ENCODE measurements at places on chromosomes 2 and 18.

GRCh38 chr18:2590303-2590702 is 18.9 kb downstream of the NDC80 start:
- no peak for DNase-seq

DNA sequence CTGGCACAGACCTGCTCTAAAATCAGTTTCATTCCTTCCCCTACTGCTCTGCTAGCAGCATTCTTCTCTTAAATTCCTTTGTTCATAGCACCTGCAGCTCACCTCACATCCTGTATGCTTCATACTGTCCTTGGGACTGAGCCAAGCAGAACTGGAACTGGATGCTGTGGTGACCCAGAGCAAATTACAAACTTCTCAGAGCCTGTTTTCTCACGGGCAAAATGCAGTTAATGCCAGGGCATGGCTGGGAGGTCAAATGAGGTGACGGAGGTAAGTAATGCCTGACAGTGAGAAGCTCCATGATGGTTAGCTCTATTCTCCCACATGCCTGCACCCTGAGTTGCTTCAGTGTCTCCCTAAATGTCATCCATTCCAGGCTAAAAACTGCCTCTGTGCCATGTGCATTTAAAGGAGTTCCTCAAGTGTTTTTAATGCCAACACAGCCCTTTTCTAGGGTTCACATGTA is 29.7 kb downstream of the C2orf42 start:
- DNase-seq: no peak

GRCh38 chr18:79460481-79461300 is 65.0 kb downstream of the NFATC1 start:
- no peak for DNase-seq

DNA sequence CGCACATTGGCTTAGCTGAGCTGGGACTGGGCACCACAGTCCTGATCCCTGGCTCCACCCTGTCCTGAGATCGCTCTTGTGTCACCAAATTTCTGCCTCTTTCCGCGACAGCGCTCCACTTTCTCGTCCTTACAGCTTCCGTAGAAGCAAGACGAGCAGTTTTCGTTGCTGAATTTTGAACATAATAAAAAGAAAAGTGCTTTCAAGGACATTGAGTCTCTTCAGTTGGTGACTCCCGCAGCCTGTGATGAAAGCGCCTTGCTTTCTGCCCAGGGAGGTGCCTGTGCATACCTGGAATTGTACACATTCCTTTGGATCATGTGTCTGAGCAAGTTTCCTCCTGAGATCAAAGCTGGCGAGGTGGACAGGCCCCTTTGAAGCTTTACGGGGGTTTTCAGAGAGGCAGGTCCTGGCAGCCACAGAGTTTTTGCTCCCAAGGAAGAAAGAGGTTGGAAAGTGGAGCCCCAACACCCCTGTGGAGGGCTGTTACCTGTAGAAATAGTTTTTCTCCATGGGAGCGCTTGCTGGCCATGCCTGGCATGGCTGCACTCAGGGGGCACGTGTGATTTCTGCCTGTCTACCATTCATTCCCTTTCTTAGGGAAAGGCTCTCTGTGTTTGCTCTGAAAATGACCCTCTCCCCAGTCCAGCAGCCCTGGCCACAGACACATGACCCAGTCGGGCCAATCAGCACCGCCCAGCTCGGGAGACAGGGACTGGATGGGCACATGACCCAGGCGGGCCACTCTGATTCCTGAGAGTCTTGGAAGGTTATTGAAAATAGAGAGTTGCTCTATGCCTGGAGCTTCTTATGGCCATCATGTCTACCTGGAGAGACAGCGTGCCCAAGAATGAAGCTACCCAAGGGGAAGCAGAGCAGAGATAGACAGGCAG is 115.6 kb upstream of the OTOS start:
- no peak for DNase-seq

DNA sequence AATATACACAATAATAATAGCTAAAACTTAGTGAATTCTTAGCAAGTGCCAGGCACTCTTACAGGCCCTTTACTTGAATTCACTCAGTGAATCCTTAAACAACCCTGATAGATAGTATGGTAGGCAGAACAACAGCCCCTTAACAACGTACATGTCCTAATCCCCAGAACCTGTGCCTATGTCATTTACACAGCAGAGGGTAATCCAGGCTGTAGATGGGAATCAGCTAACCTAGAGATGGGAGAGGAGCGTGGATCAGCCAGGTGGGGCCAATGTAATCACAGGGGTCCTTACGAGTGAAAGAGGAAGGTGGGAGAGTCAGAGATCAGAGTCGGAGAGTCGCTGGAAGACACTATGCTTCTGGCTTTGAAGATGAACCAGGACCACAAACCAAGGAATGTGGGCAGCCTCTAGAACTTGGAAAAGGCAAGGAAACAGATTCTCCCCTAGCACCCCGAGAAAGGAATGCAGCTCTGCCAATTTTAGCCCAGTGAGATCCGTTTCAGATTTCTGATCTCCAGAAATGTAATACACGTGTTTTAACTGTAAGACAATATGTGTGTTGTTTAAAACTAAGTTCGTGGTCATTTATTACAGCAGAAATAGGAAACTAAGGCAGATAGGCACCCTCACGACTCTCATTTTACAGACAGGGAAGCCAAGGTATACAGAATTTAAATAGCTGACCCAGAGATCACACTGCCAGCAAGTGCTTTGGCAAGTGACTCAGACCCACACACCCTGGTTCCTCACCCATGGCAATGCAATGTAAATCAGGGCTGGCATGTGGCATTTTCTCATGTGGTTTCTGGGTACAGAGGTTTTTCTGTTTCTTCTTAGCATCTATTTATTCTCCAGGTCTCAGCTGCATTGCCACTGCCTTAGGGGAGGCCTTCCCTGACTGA is 68.9 kb downstream of the DOCK10 start:
- no peak for DNase-seq

DNA sequence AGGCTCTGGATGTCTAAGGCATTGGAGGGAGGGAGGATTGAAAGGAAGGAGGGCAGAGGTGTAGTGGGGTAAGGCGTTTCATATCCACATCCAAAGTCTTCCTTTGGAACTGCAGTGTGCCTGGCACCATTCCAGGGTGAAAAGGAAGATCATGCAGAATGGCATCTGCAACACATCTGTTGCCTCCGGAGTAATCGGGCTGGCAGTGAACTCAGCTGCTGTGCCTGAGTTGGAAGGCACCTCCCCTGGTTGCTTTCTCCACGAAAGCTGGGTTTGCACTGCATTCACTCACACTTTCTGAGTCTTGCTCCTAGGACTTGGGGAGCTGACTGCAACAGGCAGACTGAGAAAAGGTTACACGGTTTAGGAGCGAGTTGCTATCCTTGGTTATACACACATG is 30.3 kb upstream of the SEC11C start:
- no peak for DNase-seq

DNA sequence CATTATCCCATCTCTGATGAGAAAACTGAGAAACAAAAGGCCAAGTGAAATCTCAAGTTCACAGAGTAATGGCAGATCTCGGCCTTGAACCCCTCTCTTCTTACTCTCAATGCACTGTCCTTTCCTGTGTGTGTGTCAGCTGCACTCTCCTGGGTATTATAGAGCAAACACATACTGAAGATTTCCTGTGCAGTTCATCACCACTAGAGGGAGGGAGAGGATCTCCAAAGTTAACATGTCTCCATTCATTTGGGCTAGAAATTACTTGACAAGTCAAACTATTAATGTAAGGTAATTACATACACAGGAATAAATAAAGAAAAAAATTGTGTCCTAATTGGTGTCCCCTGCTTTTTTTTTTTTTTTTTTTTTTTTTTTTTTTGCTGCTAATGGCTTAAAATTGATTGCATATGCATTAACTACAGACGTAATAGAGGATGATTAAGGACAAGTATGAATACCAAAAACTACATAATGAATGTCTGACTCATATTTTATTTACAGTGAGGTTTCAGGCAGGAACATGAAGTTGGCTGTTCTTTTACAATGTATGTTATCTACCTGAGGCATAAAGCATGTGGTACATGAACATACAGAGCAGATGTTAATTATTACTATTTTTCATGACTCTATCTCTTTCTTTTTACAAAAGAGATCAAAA is 269.2 kb downstream of the NYAP2 start:
- no peak for DNase-seq

DNA sequence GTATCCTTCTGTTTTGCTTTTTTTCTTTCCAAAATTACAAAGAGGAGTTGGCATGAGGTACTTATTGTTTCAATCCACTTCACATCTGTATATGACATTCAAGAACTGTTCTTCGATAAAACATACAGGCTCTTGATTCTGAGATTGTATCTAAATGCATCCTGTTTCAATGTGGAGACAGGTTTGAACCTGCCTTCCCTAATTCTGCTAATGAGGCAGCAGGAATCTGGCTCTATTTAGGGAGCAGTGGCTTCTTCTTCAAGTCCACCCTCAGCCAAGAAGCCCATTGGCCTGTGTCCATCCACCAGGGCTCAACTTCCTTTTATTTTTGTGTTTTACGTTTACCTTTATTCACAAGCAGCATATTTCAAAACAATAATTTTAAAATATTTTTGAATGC is 84.8 kb upstream of the PIK3C3 start:
- no peak for DNase-seq

DNA sequence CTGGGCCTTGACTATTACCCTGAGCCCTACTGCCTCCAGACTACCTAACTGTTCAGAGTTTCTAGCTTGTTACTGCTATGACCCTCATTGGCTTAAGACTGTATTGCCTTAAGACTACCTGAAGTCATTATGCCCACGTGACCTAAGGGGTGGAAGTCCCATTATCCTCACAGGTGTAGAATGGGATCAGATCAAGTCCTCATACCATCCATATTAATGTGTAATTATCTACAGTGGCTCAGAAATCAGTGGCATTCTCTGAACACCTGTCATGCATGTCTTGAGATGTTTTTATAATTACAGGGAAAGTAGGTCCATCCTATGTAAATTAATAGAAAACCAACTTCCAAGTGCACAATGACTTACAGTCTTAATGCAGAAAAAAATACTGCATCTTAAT is 124.0 kb upstream of the CDC42EP3 start:
- no peak for DNase-seq

DNA sequence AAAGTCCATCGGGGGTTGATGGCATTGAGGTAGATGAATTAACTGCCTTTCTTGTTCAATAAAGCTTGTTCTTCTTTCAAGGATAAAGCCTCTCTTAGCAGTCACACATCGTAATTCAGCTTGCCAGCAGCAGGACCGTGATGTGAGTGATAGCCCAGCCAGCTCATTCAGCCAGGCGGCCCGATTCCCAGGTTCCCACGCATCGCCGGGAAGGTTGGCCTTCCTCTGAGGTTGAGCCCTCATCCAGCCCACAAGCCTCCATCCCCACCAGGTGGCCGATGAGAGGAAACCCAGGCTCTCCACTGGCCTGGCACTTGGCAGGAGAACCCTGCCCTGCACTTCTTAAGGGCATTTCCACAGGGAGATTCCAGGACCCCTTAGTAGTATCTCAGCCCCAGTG is 4.7 kb downstream of the AGAP1 start:
- no peak for DNase-seq

DNA sequence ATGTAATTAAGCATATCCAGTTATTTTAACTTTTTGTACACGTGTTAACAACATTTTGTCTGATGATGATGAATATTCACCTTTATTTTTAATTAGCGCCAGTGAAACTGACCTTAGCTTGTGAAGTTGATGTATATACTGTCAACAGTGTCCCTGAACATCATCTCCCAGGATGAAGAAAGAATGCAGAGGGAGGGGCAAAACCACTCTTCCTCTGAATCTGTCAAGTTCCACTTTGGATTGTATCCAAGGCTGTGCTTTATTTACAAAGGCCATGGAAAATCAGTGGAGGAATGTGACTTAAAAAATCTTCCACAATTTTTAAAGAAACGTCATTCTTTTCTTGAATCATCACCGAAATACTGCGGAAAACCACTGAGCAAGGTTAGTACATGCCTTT is 4.5 kb upstream of the RMDN2 start:
- DNase-seq: no peak

GRCh38 chr2:3784731-3785130 is 81.4 kb downstream of the DCDC2C start:
- no peak for DNase-seq

DNA sequence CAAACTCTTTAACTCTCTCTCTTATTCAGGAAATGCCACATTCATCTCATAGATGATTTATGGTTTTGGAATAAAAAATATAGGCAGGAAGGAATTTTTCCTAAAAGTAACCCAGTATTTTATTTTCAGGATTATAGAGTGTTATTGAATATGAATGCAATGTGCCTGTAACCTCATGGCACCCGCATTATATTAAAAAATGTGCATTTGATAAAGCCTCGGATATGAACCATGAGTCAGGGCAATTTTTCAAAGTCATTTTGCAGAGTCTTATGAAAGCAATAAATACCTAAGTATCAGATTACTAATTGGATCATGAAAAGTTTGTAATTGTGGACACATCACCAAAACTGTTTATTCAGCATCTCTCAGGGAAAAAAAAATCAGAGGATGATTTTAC is 573.8 kb downstream of the TSN start:
- no peak for DNase-seq

GRCh38 chr2:118274841-118275510 is 186.7 kb downstream of the INSIG2 start:
- no peak for DNase-seq

- no peak for DNase-seq
Observed at GRCh38 chr18:13258921-13259320, 40.4 kb downstream of the LDLRAD4 start.

- no peak for DNase-seq
Observed at GRCh38 chr2:207870814-207871213, 101.1 kb upstream of the FZD5 start.

- DNase-seq: no peak
Observed at GRCh38 chr2:224884188-224884587, 158.1 kb downstream of the DOCK10 start.

- no peak for DNase-seq
Observed at GRCh38 chr18:8711736-8712135, 6.4 kb downstream of the MTCL1 start.

GRCh38 chr18:9691235-9691634 is 16.9 kb upstream of the RAB31 start:
- no peak for DNase-seq

DNA sequence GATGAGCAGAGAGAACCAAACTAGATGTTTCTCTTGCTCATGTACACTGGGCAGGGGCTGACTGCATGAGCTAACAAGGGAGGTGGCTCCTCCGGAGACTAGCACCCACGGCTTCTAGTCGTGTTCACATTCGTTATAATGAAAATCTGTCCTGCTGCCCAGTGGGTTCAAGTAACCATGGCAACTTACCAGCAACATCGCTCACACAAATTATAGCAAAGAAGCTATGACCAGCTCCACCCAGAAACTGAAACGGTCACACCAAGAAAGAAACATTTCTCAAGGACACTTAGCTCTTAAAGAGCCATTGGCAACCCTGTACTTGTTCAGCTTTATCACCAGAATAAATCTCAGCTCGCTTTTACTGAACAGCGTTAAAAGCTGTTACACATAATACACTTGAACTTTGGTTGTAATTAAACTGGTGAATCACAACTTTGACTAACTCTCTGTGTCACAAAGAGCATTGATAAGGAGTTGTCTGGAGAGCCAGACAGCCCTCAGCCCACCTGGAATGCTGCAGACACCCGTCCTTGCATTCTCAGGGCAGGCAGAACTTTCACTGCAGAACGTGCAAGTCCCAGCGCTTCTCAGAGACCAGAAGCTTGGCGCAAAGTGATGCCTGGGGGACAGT is 141.2 kb downstream of the PID1 start:
- no peak for DNase-seq

GRCh38 chr18:30135938-30136337 is 906.6 kb downstream of the DSC3 start:
- no peak for DNase-seq
